GM04504 (cell line): ENCODE measurements at places on chromosomes 11 and 22.

DNA sequence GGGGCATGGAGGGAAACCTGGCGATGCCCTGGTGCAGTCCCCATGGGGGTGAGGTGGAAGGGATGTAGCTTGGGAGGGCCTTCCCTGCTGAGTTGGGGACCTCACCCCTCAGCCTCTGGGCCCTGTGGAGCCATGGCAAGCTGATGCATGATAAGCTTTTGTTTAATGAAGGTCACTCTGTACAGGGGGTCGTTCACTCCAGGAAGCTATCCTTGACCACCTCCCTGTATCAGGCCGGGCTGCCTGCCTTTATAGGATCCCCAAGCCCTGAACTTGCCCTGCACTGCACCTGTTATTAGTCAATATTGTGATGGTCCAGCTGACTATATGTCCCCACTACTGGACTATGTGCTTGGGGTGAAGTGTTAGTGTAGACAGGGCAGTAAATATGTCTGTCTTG lies 49.7 kb upstream of the MYEOV start:
- DNase-seq, result no peak

- no peak for DNase-seq
Measured at GRCh38 chr22:24104307-24105012, 76.8 kb upstream of the SUSD2 start.

DNA sequence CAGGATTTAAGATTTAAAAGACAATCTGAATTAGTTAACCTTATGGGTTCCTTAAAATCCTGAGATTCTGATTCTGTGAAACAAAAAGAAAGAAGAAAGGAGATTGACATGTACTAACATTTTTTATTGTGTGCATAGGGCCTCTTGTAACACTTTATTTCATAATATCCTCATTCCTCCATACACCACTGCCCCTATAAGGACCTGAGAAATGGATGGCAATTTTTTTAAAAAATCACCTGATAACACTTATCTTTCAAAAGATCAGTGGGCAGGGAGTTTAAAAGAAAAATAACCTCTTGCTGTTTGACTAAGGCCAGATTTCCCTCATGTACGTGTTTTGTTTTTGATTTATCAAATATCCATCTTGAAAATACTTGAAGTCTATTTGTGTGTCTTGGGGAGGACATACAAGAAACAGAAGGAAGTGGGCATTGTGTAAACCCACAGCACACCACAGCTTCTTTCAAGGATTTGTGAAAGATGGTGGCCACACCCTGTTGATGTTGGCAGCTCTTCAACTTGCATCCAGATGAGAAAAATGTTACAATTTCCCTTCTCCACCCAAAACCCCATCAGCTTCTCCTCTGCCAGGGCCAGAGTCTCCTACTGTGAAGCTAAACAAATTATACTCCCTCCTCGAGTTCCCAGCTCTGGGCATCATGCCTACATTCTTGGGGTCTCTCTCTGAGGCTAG lies 35.0 kb upstream of the MPEG1 start:
- peak; percentile 6 for DNase-seq

DNA sequence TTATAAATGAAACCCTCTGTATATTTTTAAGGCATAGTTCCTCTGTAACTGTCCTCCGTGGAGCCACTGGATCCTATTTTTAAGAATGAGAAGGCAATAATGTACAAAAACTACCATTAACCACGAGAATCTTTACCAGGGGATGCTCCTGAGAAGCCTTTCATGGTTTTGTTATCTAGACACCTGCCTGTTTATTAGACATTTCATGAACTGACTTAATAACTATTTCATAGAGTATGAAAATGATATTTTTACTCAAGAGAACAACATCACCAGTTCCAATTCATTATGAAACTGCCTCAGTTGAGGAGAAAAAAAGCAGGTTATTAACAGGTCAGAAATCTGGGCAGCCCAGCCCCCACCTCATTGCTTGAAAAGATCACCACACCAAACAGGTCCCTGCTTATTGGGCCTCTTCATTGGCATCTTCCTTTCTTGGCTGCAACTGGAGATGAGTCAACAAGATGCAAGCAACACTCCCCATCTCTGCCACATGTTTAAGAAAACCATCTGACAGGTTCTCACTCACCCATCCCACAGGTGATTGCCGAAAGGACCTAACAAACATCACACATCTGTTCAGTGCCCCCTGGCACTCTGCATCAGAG lies 27.8 kb downstream of the ETS1 start:
- DNase-seq, result no peak

- DNase-seq, result no peak
Measured at GRCh38 chr11:117525866-117526542, 198.3 kb downstream of the CEP164 start.

GRCh38 chr11:36594316-36594989 lies at the start of gene IFTAP:
IFTAP (plus strand) TSS chr11:36594502; CDS start chr11:36610104, 15,602 bp downstream.
- DNase-seq, result peak; percentile 81

GRCh38 chr11:57154739-57155138 lies 27.0 kb upstream of the LRRC55 start:
- no peak for DNase-seq

GRCh38 chr11:271319-271715 lies 6.9 kb upstream of the NLRP6 start:
- DNase-seq, result no peak

- DNase-seq, result no peak
Measured at GRCh38 chr22:38844315-38845003, 631 bp upstream of the NPTXR start.

DNA sequence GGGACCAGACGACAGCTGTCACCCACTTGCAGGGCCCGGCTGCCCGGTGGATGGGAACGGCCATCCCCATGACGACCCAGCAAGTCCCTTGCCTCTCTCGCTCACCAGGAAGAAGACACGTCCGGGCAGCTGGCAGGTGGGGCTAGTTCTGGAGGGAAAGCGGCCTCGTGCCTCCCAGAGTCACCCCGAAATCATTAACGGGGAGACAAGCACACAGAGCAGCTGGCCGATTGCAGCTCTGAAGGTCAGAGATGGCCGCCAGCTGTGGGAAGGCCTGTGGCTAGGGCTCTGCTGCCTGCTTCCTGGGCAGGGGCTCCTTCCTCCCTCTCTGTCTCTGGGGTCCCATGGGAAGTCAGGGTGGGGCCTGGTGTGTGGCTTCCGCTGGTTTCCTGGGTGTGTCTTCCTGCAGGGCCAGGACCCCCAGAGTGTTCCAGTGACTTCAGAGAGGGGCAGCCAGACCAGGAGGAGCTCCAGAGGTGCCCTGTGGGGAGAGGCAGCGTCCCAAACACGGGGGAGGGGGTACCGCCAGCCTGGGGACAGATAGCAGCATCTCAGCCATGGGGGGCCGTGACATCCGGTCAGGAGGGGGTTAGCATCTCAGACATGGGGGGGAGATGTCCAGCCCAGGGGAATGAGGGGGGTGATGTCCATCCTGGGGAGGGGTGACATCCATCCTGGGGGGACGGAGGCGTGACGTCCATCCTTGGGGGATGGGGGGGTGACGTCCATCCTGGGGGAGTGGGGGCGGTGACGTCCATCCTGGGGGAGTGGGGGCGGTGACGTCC lies 114.9 kb downstream of the KCNQ1 start:
- DNase-seq, result no peak

DNA sequence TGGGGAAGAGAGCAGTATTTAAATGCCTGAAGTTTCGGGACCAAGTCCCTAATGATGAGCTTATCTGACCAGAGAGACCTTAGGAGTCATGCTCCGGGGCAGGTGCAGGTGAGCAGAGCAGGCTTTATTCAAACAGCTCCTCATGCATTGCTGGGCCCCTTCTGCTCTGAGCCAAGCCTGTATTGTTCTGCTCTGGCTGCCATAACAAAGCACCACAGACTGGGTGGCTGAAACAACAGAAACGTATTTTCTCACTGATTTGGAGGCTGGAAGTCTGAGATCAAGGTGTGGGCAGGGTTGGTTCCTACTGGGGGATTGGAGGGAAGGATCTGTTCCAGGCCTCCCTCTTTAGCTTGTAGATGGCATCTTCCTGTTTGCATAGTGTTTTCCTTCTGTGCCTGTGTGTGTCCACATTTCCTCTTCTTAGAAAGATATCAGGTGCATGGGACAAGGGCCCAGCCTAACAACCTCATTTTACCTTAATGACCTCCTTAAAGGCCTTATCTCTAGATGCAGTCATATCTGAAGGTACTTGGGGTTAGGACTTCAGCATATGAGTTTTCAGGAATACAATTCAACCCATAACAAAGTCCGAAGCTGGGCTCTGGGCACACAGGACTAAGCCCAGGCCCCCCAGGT lies 97.1 kb upstream of the PARVA start:
- no peak for DNase-seq

GRCh38 chr11:70423523-70424505 lies 25.5 kb downstream of the CTTN start:
- peak; percentile 62 for DNase-seq

GRCh38 chr11:123477205-123477907 lies 47.3 kb downstream of the GRAMD1B start:
- no peak for DNase-seq

GRCh38 chr11:216081-216974 lies 8.8 kb downstream of the RIC8A start:
- DNase-seq, result no peak

GRCh38 chr11:128179039-128179438 lies 408.3 kb downstream of the ETS1 start:
- peak; percentile 46 for DNase-seq

DNA sequence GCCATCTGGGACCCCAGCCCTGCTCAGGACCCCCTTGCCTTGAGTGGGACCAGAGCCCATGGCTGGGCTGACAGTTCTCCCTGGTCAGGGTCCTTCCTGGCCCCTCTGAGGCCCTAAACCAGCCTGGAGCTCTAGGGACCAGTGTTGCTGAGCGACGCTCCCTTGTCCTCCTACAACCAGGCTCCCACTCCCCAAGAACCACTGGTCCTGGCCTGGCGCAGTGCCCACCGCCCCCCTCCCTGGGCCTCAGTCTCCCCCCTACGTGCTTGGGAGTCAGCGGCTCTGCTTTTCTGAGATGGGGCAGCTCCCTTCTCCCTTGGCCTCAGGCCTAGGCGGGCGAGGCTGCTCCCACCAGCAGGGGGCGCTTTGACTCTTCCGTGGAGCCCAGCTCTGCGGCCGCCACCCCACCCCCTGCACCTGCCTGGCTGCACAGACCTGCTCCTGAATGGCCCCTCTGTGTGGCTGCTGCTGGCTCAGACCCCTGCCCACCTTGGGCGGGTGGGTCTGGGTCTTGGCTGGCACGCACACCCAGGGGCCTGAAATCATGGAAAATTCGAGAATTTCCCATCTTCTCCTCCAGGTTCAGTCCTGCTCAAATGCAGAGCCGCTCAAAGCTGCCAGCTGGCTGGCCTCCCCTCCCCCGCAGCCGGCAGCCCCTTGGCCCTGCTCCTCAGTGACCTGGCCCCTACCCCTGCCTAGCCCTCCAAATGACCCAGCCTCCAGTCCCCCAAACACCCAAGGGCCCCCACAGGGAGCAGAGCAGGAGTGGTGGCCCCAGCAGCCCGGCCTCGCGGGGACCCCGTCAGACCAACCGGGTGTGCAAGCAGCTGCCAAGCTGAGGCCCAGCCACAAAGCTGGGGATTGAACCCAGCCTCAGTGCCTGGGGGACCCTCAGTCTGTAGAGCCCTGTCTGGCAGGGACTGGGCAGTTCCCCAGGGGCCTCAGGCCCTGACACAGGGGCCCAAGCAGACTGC lies 9.1 kb downstream of the PRR33 start:
- DNase-seq, result peak; percentile 19

GRCh38 chr11:131955904-131956303 lies 585.5 kb downstream of the NTM start:
- no peak for DNase-seq

DNA sequence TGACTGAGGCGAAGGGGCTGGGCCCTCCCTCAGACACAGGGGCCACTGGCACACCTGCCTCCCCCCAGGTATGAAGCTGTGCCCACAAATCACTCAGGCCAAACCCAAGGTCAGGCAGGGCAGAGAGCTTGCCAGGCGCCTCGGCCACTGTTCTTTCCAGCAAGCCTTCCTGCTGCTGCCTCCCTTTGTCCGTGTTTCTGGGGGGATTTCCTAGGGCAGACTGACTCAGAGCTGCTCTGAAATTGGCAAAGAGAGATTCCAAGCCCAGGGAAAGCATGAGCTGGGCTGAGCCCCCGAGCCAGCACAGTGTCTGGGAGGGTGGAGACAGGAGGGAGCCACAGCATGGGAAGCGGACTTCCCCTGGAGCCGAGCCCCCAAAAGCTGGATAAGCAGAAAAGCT lies 33.2 kb downstream of the PPP2R1B start:
- peak; percentile 60 for DNase-seq

DNA sequence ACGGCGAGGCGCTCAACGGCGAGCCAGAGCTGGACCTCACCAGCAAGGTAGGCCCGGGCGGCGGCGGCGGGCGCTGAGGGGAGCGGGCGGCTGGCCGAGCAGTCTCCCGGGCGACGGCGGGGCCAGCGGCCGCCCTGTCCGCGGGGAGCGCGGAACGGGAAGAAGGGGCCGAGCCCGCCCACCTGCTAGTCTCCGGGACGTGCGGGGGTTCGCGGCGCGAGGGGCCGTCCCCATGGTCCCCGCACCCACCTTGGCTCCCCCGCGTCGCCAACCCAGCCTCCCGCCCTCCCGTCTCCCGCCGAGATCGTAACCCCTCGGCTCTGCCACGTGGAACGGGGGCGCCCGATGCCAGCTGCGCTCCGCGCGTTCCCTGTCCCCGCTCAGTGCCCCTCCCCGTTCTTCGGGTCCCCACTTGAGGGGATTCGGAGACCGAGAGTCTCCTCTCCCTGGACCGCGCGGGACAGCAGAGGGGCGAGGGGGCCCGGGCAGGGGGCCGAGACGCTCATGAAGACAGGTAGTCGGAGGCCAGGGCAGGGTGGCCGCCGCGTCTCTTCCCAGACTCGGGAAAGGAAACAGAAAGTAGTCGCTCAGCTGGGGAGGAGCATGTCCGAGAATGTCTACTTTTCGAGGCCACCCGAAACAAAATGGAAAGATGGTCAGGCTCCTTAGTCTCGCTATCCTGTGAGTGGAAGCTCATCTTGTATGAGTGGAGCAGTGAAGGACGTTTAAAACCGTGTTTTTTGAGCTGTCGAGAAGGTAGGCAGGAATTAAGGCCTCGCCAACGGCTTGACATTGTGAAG lies 557 bp downstream of the GTPBP1 start:
- peak; percentile 21 for DNase-seq

DNA sequence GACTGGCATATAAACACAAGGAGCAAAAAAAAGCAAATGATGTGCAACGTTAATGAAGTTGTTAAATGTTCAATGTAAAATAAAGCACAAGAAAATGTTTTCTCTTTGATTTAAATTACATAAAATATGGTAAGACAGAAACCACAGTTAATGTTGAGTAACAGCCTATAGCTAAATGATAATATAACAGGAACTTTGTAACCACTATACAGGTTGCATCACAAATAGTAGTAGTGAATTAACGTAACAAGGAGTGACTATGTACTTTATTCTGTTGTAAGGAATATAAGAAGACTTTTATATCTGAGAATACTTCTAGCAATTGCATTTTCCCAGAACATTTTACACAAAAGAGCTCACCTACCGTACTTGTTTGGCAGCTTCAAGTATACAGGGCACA lies 16.9 kb downstream of the SAAL1 start:
- DNase-seq, result no peak

DNA sequence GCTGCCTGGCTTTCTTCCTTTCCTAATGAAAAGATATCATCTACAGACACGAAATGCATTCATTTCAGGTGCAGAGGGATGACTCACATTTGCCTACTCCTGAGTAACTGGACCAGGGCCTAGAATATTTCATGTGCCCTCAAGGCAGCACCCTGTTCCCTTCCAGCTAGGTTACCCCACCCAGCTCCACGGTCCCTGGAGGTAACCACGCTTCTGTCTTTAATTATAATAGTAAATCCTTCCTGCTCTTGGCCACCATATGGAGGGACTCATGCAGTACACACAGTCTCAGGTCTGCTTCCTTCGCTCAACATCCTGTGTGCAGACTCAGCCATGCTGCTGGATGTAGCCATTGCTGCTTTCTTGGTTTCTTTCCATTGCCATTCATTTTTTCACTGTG lies 22.3 kb downstream of the DHCR7 start:
- DNase-seq, result no peak

- DNase-seq, result no peak
Measured at GRCh38 chr11:119615003-119615881, 113.8 kb downstream of the NECTIN1 start.
